ENCODE measurements at places on chromosomes 2 and 18.

DNA sequence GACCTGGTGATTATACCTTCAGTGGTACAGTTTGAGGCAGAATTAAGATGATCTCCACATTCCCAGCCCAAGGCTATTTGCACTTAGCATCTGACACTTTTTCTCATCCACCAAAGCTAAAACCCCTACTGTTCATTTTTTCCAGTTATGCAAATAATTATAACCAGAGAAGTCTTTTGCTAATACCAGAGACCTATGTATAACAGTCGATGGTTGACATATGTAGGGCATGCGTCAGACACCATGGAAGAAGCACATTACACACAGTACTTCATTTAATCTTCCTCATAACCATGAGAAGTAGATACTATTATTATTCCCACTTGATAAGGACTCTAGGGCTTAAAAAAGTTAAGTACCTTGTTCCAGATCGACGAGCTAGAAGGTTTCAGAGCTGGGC lies 36.5 kb downstream of the AP1S3 start:
- DNase-seq = no peak

- DNase-seq = no peak
Observed at GRCh38 chr2:24717263-24717951, 75.8 kb downstream of the PTRHD1 start.

DNA sequence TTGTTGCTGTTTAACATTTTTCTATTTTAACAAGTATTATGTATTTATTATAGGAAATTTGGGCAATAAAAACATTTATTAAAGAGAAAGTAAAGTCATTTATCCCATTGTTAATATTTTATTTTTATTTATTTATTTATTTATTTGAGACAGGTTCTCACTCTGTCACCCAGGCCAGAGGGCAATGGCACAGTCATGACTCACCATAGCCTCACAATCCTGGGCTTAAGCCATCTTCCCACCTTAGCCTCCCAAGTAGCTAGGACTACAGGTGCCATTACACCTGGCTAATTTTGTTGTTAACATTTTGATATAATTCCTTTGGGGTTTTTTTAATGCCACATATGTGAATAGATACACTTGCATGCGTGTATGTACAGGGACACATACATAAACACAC lies 165.9 kb upstream of the STON1 start:
- DNase-seq = no peak

- DNase-seq = no peak
Observed at GRCh38 chr18:32373995-32374394, 96.7 kb downstream of the GAREM1 start.

DNA sequence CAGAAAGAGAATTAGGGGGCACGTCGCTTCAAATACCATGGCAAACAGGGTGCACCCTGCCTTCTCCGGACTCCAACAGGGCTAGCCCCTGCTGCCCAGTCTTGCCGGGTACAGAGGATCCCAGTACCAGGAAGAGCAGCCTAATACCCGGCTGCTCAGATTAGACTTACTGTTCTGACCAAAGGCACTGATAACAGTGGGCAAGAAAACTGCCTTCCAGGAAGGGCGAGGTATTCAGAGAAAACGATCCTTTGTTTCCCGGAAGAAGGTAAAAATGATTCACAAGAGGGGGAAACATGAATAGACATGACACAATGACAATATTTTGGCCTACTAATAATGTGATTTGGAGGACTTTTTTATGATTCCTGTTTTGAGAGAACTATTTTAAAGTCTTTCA lies 99.9 kb downstream of the SS18 start:
- DNase-seq = no peak

DNA sequence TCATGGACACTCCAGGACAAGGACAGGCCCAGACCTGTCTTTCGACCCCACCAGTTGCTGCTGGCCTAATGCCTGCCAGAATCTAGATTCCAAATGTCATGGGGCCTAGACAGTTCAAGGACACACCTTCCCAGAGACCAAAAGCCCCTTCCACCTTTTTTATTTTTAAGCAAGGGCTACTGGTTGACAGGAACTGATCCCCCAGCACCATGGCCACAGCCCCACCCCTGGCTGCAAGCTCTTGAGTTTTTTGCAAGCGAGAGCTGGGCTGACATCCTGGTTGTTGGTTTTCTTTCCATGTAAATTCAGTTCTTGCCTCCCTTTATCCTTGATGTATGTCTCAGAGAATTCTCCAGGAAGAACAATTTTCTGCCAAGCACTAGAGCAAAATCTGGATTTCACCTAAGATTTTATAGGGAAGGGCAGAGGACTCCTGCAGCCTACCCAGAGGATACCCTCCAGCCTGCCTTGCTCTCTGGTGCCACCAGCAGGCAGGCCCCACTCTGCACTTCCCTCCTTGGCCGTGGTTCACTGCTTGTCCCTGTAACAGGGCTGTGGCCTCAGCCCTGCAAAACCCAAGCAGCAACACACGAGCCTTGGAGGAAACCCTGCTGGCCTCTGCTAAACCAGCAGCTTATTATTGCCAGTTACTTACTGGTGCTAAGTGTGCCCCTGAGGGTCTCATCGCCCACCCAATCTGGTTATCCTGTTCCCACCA lies 97.7 kb downstream of the TWIST2 start:
- no peak for DNase-seq

DNA sequence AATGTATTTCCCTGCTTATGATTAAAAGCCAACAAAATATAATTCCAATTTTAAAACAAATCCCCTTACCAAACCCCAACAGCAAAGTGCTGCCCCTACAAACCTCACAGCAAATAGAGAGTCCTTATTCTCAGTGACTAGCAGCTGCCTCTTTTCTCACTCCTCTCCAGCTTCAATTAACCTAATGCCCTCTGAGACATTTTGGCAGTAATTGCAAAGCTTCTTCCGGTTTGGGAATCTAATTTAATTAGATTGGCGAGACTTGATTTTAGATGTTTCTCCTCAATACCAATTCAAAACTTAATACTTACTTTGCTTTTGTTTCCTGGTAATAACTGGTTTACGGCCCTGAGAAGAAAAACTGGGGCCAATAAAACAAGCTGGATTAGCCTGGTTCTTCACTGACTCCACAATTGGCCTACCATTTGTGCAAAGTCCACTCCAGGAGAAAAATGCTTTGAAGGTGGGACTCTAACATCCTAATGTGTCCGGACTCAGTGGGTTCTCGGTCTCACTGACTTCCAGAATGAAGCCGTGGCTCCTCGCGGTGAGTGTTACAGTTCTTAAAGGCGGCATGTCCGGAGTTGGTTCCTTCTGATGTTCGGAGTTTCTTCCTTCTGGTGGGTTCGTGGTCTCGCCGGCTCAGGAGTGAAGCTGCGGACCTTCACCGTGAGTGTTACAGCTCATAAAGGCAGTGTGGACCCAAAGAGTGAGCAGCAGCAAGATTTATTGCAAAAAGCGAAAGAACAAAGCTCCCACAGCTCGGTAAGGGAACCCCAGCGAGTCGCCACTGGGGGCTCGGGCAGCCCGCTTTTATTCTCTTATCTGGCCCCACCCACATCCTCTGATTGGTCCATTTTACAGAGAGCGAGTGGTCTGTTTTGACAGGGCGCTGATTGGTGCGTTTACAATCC lies 52.8 kb downstream of the SLC35F5 start:
- DNase-seq = no peak

Measured in activated CD8-positive, alpha-beta memory T cell treated with anti-CD3 and anti-CD28 coated beads for 4 hours (primary cell).